ENCODE measurements at places on chromosomes 7 and 10.

GRCh38 chr10:33055625-33056024 is 97.6 kb upstream of the ITGB1 start:
- DNase-seq = no peak

- DNase-seq = no peak
Measured at GRCh38 chr10:103637927-103638557, 144.5 kb downstream of the NEURL1 start.

DNA sequence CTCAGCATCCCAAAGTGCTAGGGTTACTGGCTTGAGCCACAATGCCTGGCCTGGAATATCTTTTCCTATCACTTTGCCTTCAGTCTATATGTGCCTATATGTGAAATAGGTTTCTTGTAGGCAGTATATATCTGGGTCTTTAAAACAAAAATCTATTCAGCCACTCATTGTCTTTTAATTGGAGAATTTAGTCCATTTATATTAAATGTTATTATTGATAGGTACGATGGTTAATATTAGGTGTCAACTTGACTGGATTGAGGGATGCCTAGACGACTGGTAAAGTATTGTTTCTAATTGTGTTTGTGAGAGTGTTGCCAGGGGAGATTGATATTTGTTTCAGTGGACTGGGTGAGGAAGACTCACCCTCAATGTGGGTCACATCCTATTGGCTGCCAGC is 73.4 kb downstream of the FBXL13 start:
- no peak for DNase-seq

DNA sequence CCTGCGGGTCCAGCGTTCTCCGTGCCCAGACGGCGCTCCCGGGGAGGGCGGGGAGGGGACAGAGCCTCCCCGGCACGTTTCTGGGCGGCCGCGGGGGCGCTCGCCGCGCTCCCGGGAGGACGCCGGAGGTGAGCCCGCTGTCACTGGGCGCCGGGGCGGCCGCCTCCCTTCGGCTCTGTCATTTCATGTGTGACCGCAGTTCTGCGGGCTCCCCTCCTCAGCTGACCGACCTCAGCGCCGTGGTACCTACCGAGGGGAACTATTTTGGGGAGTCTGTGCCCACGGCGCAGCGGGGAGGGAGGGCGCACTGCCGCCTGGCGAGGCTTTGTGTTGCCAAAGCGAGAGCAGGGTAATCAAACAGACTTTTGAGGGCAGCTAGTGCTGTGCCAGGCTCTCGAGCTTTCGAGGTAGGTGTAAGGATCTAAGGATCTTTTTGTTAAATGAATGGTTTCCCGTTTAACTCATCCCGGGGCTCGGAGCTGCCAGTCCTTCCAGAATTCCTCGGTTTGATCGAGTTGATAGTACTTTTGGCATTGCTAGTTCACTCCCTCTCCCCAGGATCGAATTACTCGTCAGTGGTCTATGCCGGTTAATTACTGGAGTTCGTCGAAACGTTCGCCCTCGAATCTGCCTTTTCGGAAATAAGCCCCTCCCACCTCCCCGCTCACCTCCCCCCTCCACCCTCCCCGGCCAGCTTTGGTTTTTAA is 1.9 kb downstream of the ARID5B start:
- DNase-seq = peak; percentile 57

DNA sequence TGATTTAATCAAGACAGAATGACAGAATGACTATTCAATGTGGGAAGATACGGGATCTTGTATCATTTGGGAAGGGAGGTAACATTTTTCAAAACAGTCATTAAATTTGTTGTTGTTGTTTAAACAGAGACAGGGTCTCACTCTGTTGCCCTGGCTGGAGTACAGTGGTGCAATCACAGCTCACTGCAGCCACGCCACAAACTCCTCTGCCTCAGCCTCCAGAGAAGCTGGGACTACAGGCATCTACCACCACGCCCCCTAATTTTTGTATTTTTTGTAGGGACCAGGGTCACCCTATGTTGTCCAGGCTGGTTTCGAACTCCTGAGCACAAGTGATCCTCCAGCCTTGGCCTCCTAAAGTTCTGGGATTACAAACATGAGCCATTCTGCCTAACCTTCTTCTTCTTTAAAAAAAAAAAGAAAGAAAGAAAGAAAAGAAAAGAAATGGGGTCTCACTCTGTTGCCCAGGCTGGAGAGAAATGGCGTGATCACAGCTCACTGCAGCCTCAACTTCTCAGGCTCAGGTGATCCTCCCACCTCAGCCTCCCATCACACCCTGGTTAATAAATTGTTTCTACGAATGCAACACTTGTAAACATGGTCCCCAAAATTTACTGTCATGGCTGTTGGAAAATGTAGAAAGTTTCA is 24.3 kb downstream of the YWHAG start:
- DNase-seq = no peak

GRCh38 chr7:32023376-32023775 is 46.8 kb downstream of the PDE1C start:
- DNase-seq = no peak

DNA sequence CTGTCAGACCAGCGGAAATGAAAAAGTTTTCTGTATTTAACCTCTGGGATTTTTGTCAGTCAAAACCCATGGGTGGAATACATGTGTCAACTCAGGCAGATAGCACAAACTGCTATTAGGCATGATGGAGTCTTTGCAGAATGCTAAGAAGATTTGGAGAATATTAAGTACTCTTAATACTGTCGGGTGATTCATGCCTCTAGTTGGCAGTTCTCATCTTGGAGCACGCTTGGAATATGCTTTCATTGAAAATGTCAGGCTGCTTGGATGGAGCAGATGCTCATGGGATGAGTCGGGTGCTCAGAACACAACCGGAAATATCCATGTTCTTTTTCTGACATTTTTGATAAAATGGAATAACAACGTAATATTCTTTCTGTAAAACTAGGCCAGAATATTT is 27.6 kb upstream of the PRKG1 start:
- no peak for DNase-seq

- no peak for DNase-seq
Measured at GRCh38 chr7:2012044-2012900, 220.5 kb downstream of the MAD1L1 start.

DNA sequence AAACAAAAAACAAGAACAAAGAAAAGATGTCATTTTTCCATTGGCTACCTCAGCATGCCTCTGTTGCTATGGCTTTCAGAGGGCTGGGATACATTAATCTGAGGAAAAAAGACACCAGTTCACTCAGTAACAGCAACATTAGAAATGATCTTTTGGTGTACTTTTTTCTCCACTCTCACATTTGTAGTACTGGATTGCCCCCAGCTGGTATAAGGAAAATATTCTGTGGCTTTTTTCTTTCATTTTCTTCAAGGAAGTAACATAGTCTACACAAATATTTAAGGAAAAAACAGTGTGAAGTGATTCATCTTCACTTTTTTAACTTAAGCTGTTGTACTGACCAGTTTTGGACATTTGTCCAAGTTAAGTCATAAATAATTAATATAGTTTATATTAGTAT is 482.3 kb downstream of the SORCS1 start:
- DNase-seq = no peak

GRCh38 chr10:56522166-56522565 is 161.1 kb upstream of the ZWINT start:
- no peak for DNase-seq

DNA sequence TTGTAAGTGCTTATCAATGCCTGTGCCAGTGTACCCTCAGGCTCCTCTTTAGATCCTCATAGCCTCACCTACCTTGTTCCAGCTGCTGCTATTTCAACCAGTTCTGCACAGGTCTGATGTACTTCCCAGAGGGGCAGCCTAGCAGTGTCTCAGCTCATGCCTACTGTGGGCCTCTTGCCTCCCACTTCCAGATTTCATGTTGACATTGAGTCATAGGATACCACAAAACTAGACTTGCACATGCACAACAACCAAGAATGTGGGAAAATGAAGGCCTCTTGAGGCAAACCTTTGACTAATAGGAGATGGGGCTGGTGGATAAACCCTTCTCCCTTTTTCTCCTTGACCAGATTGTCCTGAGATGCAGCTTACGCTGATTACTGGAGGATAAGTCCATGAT is 31.0 kb downstream of the PON3 start:
- no peak for DNase-seq

DNA sequence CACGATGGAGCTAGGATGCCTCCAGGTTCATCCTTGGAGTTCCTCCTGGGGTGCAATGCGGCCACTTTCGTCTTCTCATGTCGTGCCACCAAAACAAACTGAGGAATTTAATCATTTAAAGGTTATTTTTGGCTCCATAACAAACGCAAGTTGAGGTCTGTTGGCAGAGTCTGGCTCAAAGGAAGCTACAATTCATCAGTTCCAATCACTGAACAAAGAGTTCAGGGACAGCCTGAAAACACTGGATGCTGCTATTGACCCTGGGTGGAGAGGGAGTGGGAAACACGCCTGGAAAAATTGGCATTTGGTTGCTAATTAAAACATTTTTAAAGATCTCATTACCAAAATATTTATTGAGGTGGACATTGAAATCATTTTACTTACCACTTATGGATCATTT is 11.4 kb upstream of the MGMT start:
- DNase-seq = no peak

DNA sequence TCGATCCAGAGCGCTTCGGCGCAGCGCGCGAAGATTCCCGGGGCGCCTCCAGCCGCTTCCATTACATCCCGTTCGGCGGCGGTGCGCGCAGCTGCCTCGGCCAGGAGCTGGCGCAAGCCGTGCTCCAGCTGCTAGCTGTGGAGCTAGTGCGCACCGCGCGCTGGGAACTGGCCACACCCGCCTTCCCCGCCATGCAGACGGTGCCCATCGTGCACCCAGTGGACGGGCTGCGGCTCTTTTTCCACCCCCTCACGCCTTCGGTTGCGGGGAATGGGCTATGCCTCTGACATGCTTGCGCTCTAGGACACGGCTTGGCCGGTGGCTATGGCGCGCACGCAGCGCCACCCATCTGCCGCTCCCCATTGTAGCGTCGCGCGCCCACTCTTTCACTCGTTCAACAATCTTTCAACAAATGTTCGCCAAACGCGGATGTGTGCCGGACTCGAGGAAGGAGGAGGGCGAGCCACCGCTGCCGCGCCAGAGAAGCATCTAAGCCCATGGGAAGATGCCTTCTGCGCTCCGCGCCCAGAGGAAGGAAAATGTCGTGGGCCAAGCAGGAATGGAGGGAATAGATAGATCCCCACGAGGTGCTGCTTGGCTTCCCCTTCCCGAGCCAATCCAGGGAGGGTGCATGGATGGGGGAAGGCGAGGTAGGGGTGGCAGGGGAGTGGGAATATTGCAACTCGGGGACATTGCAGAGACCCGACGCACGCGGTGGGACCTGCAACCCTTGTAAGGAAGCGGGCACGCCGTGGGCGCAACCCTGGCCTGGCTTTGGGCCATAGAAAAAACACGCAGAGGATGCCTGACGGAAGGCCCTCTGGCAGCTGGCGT is 5.1 kb upstream of the CYP26A1 start:
- DNase-seq = no peak
